HT1080 (cell line): ENCODE measurements at places on chromosomes 1 and 21.

DNA sequence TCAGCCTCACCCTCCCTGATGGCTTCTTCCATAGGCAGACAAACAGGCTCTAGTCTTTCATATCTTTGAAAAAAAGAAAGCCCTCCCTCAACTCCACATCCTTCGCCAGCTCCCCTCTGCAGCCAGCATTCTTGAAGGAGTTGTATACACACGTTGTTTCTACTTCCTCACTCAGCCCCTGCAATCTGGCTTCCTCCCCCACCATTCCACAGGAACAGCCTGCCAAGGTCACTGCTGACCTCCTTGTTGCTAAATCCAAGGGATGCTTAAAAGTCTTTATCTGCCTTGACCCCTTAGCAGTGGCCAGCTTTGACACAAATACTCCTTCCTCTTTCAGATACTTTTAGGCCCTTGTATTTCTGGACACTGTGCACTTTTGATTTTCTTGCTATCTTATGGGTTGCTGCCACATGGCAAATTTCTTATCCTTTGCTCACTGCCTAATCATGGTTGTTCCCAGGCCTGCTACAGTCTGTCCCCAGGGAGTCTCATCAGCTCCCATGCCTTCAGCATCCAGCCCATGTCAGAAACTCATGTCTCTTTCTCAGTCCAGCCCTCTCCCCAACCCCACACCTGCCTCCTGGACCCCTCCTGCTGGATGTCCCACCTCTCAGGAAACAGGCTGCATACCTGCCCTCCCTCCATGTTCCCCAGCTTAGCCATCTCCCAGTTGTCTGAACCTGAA lies 8.3 kb downstream of the FAM229A start:
- DNase-seq = no peak

- peak; percentile 15 for DNase-seq
Measured at GRCh38 chr1:13828454-13829151, 128.6 kb downstream of the PRDM2 start.

DNA sequence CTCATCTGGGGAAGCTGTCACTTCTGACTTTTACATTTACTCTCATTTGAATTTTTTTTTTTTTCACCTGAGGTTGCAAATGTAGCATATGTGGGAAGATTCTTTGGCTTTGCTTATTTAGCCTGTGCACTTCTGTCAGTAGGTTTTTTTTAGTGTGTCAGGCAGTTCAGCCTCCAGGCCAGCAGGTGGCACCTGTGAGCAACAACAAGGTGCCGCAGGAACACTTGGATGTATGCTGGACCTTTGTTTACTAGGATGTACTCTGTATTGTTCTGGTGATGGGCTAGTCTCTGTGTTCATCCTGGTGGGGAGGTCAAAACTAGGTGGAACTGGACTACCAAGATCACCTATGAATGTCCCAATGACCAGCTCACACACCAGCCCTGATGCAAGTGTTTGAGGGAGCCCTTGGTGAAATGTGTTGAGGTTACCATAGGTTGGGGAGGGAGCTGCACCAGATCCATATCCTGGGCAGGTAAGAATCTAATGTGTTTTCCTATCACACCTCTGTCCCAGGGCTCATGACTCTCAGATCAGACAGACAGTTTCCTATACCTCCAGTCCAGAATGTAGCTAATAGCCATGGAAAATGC lies 618.2 kb downstream of the BRINP3 start:
- DNase-seq = peak; percentile 44

GRCh38 chr1:36380143-36380619 lies 5.5 kb downstream of the STK40 start:
- DNase-seq = no peak

DNA sequence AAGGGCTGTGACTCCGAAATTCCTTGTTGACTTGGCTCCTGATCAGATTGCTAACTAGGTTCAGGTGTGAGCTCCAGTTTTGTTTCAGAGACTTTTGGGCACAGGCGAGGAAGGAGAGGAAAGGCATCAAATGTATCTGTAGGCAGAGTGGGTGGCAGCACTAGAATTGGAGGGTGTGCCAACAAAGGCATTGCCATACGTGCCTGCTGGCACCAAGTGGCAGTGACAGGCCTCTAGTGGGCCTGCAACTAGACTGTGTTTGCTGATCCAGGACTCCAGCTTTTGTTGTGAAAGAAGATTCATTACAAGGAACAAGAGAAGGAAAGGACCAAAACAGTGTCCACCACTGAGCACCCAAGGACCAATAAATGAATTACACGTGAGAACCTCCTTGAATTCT lies 79.5 kb downstream of the TM2D1 start:
- DNase-seq = no peak

- no peak for DNase-seq
Measured at GRCh38 chr1:54517496-54517895, 30.5 kb upstream of the ACOT11 start.

DNA sequence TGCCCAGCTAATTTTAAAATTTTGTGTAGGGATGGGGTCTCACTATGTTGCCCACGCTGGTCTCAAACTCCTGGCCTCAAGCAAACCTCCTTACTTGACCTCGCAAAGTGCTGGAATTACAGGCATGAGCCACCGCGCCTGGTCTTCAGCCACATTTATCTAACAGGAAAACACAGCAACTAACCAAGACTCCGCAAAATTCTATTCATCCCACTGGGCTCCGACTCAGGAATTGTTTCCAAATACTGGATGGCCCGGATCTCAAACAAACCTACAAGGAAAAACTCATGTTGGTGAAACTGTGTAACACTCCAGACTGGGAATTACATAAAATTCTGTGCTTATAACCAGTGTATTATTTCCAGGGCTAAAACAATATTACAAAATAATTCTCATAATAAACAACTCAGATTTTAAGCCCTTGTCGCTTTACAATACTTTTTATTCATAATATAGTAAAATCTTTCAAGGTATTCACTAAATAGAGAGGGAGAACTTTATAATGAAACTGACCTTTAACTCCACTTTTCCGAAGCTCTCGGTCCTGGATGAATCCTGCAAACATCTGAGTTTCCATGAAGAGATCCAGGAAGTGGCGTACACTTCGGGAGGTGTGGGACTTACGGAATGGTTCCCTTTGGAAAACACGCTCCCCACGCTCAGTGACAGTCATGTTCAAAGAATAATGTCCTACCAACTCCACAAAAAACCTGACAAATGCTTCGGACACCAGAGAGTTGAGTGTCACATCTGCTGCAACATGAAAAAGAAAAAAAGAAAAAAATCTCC lies 6.0 kb upstream of the BCAS2 start:
- no peak for DNase-seq

DNA sequence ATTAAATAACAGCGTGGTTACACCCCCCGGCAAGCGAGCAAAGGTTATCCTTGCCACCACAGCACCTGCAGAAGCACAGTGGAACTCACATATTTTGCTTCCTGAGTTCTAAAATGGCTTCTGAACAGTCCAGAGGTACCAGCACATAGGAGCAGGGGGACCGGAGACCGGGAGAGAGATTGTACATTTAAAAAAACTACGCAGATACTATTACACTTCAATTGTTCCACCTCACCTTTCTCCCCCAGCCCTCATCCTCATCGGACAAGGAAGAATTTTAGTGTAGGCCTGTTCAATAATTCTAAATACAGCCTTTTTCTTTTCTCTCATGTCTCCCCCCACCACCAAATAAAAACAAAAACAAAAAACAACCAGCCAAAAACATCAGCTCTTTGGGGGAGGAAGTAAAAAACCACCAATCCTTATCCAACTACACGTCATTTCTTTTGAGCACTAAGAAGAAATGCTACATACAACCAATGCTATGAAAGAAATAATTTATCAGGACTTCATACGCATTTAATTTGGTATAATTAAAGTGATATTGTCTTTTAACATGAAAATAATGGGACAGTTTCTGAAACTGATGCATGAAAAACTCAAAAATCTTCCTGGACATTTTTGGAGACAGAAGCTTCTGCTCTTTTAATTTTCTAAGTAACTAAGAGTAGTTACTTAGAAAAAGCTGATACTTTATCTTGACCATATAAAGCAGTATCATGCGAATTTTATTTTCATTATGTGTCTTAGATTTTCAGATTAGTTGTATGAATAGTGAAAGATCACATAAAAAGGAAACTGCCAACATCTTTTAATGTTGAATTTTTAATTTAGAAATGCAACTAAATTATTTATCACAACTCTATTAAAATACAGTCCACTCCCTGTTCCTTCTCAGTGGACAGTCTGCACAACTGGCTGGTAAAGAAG lies 9.1 kb downstream of the CDKN2C start:
- peak; percentile 65 for DNase-seq

DNA sequence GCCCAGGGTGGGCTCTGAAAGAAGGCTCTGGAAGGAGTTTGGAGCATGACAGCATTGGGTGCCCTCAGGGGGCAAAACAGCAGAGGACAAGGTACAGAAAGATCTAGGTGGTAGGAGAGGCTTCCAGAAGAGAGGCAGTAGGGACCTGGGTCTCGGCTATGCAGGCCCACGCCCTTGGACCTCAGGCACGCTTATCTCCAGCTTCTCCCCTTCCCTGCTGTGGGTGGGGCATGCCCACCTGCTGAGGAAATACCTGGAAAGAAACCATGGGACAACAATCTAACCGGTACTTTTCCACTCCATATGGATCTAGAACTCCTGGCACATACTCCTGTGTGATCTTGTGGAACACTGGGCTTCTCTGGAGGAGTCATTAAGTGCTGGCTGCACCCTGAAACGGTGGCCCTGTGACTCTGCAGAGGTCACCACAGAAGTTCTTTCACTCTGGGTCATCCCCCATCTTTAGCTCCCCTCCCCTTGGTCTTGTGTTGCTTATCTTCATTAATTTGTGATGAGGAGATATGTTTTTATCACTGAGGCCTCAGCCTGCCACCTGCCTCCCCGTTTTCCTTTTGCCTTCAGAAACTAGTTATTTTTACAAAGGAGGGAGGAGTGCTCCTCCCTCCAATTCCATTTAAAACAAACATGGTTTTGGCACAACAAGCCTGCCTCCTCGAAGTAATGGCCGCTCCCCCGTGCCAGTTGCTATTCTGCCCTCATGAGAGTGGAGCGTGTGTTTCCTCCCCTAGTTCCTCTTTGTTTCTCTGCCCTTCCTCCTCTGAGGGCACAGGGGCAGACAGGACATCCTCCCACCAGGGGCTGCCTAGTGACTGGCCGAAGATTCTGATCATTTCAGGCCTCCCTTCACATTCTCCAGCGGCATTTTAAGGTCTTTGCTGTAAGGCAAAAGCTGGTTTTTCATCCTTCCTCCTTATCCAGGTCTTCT lies 78.0 kb upstream of the ATP5PO start:
- no peak for DNase-seq

GRCh38 chr1:167633258-167633944 lies 3.4 kb downstream of the RCSD1 start:
- no peak for DNase-seq

GRCh38 chr1:245444147-245444828 lies 289.5 kb downstream of the KIF26B start:
- no peak for DNase-seq

- peak; percentile 18 for DNase-seq
Measured at GRCh38 chr1:20336105-20336605, 45.5 kb downstream of the VWA5B1 start.

GRCh38 chr1:59738152-59738551 lies 76.6 kb upstream of the HOOK1 start:
- DNase-seq = no peak

GRCh38 chr21:46203203-46203600 lies 18.9 kb upstream of the SPATC1L start:
- DNase-seq = no peak

GRCh38 chr1:2950926-2951305 lies 70.4 kb upstream of the ACTRT2 start:
- DNase-seq = no peak

- no peak for DNase-seq
Measured at GRCh38 chr1:226706684-226707083, 32.4 kb downstream of the ITPKB start.

- no peak for DNase-seq
Measured at GRCh38 chr21:30615199-30615598, 1.0 kb upstream of the KRTAP20-1 start.

DNA sequence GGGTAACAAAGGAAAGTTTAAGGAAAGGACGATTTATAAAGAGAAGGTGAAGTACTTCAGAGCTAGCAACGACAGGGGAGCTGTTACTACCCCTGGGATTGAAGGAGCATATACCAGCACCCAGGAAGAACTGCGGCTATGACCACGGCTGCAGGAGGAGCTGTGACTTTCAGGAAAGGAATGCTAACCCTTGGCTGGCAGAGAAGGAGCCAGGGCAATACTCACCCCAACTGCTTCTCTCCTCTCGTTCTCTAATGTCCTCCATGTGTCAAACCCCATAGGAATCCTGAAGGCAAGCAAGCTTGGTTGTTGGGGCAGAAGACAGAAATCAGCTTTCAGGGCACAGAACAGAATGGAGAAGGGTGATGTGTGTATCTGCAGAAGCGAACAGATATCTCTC lies 120.5 kb downstream of the TMEM53 start:
- DNase-seq = peak; percentile 66

- DNase-seq = no peak
Measured at GRCh38 chr1:205812271-205812877, 624 bp downstream of the SLC41A1 start.

DNA sequence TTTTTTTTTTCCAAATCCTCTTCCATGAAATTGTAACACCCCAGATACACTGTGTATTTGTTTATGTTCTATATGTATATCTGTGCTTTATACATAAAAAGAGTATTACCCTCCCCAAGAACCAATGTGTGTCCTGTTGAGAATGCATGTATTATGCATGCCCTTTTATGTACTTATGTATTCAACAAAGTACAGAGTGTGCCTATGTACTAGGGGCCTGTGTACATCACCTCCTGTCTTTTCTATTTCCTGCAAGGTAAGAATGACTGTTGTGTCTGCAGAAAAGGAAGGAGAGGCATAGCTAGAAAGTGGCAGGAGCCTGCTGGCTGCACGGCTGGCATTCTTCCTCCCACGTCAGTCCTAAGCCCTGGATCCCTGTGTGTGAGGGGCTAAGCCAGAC lies 7.0 kb downstream of the TMEM61 start:
- no peak for DNase-seq

DNA sequence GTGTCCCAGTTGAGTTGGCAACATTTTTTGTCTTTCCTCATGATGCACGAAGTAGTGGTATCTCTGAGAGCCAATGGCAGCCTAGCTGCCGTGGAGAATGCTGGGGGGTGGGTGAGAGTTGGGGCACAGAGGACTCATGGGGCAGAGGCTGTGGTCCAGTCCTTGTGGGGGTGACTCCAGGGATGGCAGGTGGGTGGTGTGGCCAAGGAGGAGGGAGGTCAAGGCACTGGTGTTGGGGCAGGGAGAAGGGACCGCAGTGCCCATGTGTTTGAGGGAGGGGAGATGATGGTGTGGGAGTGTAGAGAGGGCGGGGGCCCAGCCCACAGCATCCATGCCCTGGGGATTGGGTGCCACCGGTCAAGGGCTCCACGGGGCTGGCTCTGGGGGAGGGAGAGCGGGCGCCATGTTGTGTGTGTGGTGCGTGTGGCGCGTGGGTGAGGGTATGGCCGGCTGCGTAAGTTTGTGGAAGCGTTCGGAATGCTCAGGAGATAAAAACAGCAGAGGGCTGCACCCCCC lies 63.5 kb downstream of the PRKCZ start:
- DNase-seq = no peak

- no peak for DNase-seq
Measured at GRCh38 chr1:152878042-152878441, at the start of gene SMCP. SMCP (plus strand) TSS chr1:152878322; CDS start chr1:152884423, 6,101 bp downstream.

GRCh38 chr1:38989979-38990378 lies 1.1 kb upstream of the AKIRIN1 start:
- DNase-seq = no peak

- DNase-seq = peak; percentile 31
Measured at GRCh38 chr21:20570824-20571232, 427.4 kb upstream of the NCAM2 start.
